ENCODE measurements at places on chromosomes 5 and 9. TPM values are rescaled to one million over a fixed set of nuclear protein-coding genes. Genes with fewer than 3 reads are reported as not detected.

DNA sequence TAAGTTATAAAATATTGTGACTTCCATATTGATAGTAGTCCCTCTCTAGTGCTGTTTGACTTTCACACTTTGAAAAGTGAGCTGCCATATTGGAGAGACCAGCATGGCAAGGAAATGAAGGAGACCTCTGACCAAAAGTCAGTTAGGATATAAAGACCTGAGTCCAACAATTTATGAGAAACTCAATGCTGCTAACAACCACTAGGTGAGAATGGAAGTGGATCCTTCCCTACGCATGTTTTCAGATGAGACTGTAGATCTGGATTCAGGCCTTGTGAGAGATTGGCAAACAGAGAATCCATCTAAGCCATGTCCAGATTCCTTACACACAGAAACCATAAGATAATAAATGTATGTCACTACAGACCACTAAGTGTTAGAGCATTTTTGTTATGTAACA, 81.6 kb downstream of the CTNND2 start:
- no peaks in the 10 kb centered on the region for H3K36me3 ChIP-seq
- H3K4me3 ChIP-seq: no peak overlapping the region
- H3K27me3 ChIP-seq: no peaks in the 10 kb centered on the region
- H3K4me1 ChIP-seq: no peaks in the 10 kb centered on the region

- H3K27me3 ChIP-seq: no peaks in the 10 kb centered on the region
- no peaks in the 10 kb centered on the region for H3K4me1 ChIP-seq
- H3K27ac ChIP-seq: no peak overlapping the region
- DNase-seq: no peak
Observed at GRCh38 chr9:120723565-120723964, 9.3 kb upstream of the MEGF9 start.

- H3K4me1 ChIP-seq: no peaks in the 10 kb centered on the region
- H3K4me3 ChIP-seq: no peak overlapping the region
- H3K27me3 ChIP-seq: no peaks in the 10 kb centered on the region
- no peaks in the 10 kb centered on the region for H3K36me3 ChIP-seq
- no peak overlapping the region for H3K27ac ChIP-seq
- no peak for DNase-seq
Observed at GRCh38 chr5:2385818-2386217, 365.7 kb downstream of the IRX2 start.

DNA sequence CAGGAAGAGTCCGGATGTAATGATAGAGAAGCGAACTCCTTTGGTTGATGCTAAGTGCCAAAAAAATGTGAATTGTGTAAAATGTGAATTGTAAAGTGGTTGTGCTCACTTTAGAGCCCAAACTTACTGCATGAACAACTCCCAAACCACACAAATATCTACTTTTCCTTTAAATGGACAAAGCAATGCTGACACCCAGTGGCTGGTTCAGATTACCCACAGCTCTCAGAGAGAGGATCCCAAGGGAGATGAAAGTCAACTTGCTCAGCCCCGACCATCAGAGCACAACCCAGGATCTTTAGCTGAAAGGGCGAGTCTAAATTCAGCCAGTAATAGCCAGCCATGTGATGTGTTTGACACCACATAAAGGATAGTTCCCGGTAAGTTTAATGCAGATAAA, 133.7 kb downstream of the NMUR2 start:
- H3K4me3 ChIP-seq: no peak overlapping the region
- no peaks in the 10 kb centered on the region for H3K36me3 ChIP-seq
- H3K27ac ChIP-seq: no peak overlapping the region
- DNase-seq: peak; percentile 19

GRCh38 chr9:2220036-2220435, 204.9 kb downstream of the SMARCA2 start:
- H3K4me1 ChIP-seq: no peaks in the 10 kb centered on the region
- no peak overlapping the region for H3K27ac ChIP-seq
- H3K27me3 ChIP-seq: no peaks in the 10 kb centered on the region
- no peak overlapping the region for H3K4me3 ChIP-seq
- H3K36me3 ChIP-seq: no peaks in the 10 kb centered on the region

DNA sequence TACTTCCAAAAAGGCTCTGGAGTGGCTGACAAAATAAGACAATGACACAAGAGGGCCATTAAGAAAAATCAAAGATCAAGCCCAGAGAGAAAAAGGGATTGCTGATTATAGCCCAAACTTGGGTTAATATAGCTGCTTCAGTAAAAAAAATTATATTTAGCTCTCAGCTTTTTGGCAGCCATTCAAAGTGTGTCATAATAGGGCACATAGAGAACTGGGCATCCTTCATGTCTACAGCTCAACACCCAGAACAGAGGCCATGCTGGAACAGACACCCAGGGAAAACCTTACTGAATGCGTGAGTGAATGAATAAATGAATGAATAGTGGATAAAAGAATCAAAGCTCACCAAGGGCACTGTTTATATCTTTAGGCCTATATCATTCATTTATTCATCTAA, 110.1 kb downstream of the SLIT3 start:
- H3K4me1 ChIP-seq: no peaks in the 10 kb centered on the region
- no peaks in the 10 kb centered on the region for H3K27me3 ChIP-seq
- H3K27ac ChIP-seq: no peak overlapping the region
- H3K36me3 ChIP-seq: no peaks in the 10 kb centered on the region

GRCh38 chr5:139157556-139157955, 40.6 kb downstream of the SIL1 start:
- H3K4me1 ChIP-seq: no peaks in the 10 kb centered on the region
- DNase-seq: no peak
- no peaks in the 10 kb centered on the region for H3K36me3 ChIP-seq
- no peak overlapping the region for H3K4me3 ChIP-seq
- H3K27me3 ChIP-seq: no peaks in the 10 kb centered on the region
- H3K27ac ChIP-seq: peak overlapping the region; percentile 79

DNA sequence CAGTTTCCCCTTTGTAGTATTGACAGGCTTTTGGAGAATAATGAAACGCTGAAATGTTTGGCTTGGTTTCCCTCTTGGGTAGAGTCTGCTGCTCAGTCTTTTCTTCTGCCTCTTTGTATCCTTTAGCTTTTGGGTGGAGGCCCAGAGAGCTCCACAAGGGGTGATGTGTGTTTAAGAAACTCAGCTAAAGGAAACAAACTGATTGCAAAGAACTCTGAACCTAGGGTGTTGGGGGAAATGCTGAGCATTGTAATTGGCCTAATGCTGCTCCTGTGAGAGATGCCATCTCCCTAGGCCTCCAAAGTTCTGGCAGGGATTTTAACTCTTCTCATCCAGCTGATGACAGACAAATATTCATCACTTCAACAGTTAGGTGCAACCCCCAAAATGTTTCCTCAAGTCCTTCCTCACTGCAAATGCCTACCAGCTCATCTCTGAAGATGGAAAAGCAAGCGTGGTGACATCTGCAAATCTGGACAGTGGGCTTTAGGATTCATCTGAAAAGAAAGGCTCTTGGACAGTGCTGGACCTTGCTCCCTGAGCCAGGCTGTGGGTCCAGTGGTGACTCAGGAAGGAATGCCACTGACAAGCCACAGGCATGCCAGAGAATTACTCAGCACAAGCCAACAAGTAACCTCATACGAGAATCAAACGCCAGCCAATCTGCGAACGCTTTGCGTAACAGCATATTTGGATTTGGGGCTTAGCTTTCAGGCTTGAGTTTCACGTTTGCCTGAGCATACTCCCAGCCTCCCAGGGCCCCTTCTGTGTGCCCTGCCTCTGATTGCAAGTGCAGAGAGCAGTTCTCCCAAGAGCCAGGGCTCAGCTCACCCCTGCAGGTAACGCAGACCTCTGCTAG, 30.5 kb upstream of the ZSWIM6 start:
- H3K4me3 ChIP-seq: no peak overlapping the region
- peak; percentile 61 for DNase-seq
- H3K27ac ChIP-seq: peak overlapping the region; percentile 60

RANBP6 gene
- 16.1 TPM for total RNA-seq

SLC34A1 gene
- total RNA-seq: not detected

Data from breast epithelium (tissue), 4 donors.